ENCODE measurements at places on chromosomes 4 and X. TPM values are rescaled to one million over a fixed set of nuclear protein-coding genes. Genes with fewer than 3 reads are reported as not detected.

- DNase-seq = no peak
- H3K27me3 ChIP-seq = no peaks in the 10 kb centered on the region
- no peaks in the 10 kb centered on the region for H3K4me1 ChIP-seq
- H3K4me3 ChIP-seq = no peak overlapping the region
Observed at GRCh38 chrX:108312957-108313356, 125.3 kb downstream of the COL4A6 start.

GRCh38 chr4:52366621-52367020 is 292.5 kb downstream of the USP46 start:
- H3K27ac ChIP-seq = no peak overlapping the region
- H3K36me3 ChIP-seq = no peaks in the 10 kb centered on the region
- H3K4me3 ChIP-seq = no peak overlapping the region

- H3K27ac ChIP-seq = no peak overlapping the region
- DNase-seq = no peak
- H3K27me3 ChIP-seq = peaks cover 27% of the 10 kb centered on the region
- H3K4me1 ChIP-seq = peaks cover 12% of the 10 kb centered on the region
- H3K36me3 ChIP-seq = no peaks in the 10 kb centered on the region
- H3K4me3 ChIP-seq = no peak overlapping the region
Observed at GRCh38 chr4:53702334-53703266, 111.3 kb upstream of the LNX1 start.

- H3K27ac ChIP-seq = no peak overlapping the region
- DNase-seq = no peak
- no peak overlapping the region for H3K4me3 ChIP-seq
- H3K36me3 ChIP-seq = no peaks in the 10 kb centered on the region
- H3K4me1 ChIP-seq = peaks cover 40% of the 10 kb centered on the region
Observed at GRCh38 chr4:26330186-26330787, 9.5 kb downstream of the RBPJ start.

- peaks cover 1% of the 10 kb centered on the region for H3K36me3 ChIP-seq
- H3K4me3 ChIP-seq = peak overlapping the region; percentile 81
- no peaks in the 10 kb centered on the region for H3K27me3 ChIP-seq
- DNase-seq = peak; percentile 31
- H3K27ac ChIP-seq = peak overlapping the region; percentile 85
Observed at GRCh38 chr4:70703619-70704214, 15.4 kb downstream of the UTP3 start.

GRCh38 chr4:25865586-25865985 is 2.8 kb upstream of the SEL1L3 start:
- peaks cover 3% of the 10 kb centered on the region for H3K36me3 ChIP-seq
- no peak overlapping the region for H3K27ac ChIP-seq
- peaks cover 13% of the 10 kb centered on the region for H3K4me1 ChIP-seq
- no peaks in the 10 kb centered on the region for H3K27me3 ChIP-seq
- no peak overlapping the region for H3K4me3 ChIP-seq
- DNase-seq = no peak

DNA sequence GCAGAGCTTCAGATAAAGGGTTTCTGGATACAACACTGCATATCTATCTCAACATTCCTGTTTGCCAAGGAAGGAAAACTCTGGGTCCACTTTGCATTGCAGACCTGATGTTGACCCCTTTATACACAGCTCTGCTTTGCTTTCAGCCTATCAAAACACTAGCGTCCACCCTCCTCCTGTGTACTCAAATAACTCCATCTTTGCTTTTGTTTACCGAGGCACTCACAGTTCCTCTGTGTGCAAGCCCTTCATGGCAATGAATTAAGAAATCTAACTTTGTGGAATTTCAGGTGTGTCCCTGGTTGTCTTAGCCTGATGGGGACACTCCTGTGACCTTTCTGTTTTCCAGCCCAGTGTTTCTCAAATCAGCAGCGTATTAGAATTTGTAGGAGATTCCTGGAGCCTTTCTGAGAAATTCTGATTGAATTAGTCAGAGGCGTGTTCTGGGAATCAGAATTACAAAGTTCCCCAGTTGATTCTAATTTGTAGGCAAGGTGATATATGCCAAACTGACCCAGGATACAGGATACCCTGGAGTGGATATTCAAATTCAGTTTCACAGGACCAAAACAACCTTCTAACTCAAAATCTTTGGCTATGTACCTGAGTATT is 68.6 kb downstream of the DTHD1 start:
- H3K4me3 ChIP-seq = no peak overlapping the region
- no peak for DNase-seq
- H3K4me1 ChIP-seq = peaks cover 15% of the 10 kb centered on the region

DNA sequence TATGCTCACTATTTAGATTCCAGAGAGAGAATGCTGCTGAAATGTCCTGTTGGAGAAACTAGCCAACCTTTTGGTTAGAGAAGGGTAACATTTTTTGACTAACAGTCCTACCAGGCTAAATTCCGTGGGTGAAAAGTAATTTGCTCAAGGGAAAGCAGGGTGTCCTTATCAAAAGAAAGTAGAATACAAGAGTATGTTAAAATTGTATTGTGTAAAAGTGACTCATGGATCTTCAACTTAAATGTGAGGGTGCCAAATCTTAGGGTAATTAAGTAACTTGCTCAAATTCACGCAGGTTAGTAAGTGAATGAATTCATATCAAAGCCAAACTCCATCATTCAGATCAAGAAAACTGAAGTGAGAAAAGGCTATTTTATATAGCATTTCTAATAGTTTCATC is 81.7 kb downstream of the PCDH7 start:
- no peaks in the 10 kb centered on the region for H3K36me3 ChIP-seq
- no peaks in the 10 kb centered on the region for H3K4me1 ChIP-seq
- H3K27ac ChIP-seq = no peak overlapping the region

TRMT10A gene
- 9.2 TPM for total RNA-seq

GRCh38 chrX:121308276-121308805 is 260.9 kb downstream of the GLUD2 start:
- peak overlapping the region; percentile 77 for H3K27ac ChIP-seq
- H3K4me1 ChIP-seq = peaks cover 23% of the 10 kb centered on the region
- no peaks in the 10 kb centered on the region for H3K36me3 ChIP-seq
- H3K27me3 ChIP-seq = no peaks in the 10 kb centered on the region

ZXDA gene
- total RNA-seq = 2.4 TPM

NUP62CL gene
- 3.6 TPM for total RNA-seq

DNA sequence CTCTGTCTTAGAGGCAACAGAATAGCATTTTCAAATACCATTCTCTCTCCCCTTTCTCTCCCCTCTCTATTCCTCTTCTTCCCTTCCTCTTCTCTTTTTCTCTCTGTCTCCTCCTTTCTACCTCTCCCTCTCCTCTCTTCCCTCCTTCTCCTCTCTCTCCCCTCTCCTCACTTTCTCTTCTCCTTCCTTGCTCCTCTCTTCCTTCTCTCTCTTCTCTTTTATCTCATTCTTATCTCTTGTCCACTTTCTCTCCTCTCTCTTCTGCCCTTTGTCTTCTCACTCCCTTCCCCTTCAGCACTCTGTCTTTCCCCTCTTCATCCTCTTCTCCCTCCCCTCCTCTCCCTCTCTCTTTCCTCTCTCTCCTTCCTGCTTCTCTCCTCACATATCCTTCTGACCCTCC is 2265.8 kb upstream of the TENM3 start:
- no peak overlapping the region for H3K4me3 ChIP-seq
- no peaks in the 10 kb centered on the region for H3K36me3 ChIP-seq
- H3K4me1 ChIP-seq = no peaks in the 10 kb centered on the region

DNA sequence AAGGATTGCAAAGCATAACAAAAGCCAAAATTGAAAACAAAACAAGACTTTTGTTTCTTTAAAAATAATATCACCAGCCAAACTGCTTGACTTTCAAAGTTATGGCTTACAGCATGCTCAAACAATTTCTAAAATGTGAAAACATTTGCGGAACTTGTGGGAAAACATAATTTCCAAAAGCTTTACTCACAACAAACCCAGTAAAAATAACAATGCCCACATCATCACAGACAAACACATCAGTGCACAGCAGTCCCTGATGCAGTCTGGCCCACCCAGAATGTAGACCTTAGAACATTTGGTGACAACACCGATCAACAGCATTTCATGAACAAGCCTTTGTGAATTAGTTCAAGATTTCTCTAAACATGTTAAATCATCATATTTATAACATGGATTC is 98.9 kb downstream of the ARHGAP6 start:
- no peaks in the 10 kb centered on the region for H3K4me1 ChIP-seq
- no peaks in the 10 kb centered on the region for H3K36me3 ChIP-seq
- H3K27me3 ChIP-seq = no peaks in the 10 kb centered on the region

DIPK2B gene
- not detected for total RNA-seq

GRCh38 chr4:142467088-142467487 is 379.0 kb downstream of the INPP4B start:
- no peak for DNase-seq
- no peaks in the 10 kb centered on the region for H3K4me1 ChIP-seq
- no peak overlapping the region for H3K27ac ChIP-seq

GRCh38 chrX:154437971-154438893 is 1.3 kb downstream of the GDI1 start:
- peaks cover 2% of the 10 kb centered on the region for H3K36me3 ChIP-seq
- peaks cover 22% of the 10 kb centered on the region for H3K4me1 ChIP-seq
- H3K27ac ChIP-seq = peak overlapping the region; percentile 66
- H3K27me3 ChIP-seq = no peaks in the 10 kb centered on the region

GRCh38 chr4:8319731-8320385 is 50.3 kb downstream of the HTRA3 start:
- no peak overlapping the region for H3K4me3 ChIP-seq
- H3K4me1 ChIP-seq = no peaks in the 10 kb centered on the region
- H3K27ac ChIP-seq = no peak overlapping the region
- no peaks in the 10 kb centered on the region for H3K27me3 ChIP-seq
- DNase-seq = no peak
- no peaks in the 10 kb centered on the region for H3K36me3 ChIP-seq

DNA sequence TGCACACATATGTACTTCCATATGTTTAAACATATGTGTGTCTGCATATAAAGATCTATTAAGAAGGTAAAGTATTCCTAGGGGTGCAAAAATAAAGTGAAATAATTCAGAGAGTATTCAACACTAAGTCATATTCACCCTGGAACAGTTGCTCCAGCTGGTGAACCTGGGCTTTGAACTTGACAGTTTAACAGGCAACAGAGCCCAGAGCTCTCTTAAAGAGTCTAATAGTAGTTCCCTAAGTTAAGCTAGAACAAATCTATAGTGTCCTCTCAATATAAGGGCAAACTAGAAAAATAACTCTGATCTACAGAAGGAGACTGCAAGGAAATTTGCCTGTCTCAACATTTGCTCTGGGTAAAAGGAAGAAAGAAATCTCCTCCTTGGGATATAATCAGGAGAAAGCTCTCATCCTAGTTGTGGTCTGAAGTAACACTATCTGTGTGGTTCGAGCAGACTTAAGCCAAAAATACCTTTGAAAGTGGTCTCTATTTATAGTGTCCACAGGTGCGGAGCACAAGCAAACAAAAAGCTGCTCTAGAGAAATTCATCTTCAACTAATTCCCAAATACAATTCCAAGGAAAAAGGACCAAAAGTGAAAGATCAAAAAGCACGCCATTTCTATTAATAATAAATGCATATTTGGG is 29.9 kb downstream of the VEGFC start:
- H3K4me1 ChIP-seq = no peaks in the 10 kb centered on the region
- no peak for DNase-seq
- no peak overlapping the region for H3K27ac ChIP-seq
- no peaks in the 10 kb centered on the region for H3K27me3 ChIP-seq
- no peak overlapping the region for H3K4me3 ChIP-seq
- no peaks in the 10 kb centered on the region for H3K36me3 ChIP-seq

GRCh38 chr4:76307660-76308014 is 1.1 kb downstream of the STBD1 start:
- no peak overlapping the region for H3K27ac ChIP-seq
- H3K27me3 ChIP-seq = peaks cover 4% of the 10 kb centered on the region
- no peaks in the 10 kb centered on the region for H3K36me3 ChIP-seq
- DNase-seq = no peak

- H3K36me3 ChIP-seq = no peaks in the 10 kb centered on the region
- no peak overlapping the region for H3K27ac ChIP-seq
- H3K4me3 ChIP-seq = no peak overlapping the region
- no peak for DNase-seq
- H3K4me1 ChIP-seq = no peaks in the 10 kb centered on the region
Observed at GRCh38 chrX:34849371-34849770, 93.2 kb upstream of the FAM47B start.

CCDC120 gene
- 2.1 TPM for total RNA-seq

- DNase-seq = no peak
- no peaks in the 10 kb centered on the region for H3K36me3 ChIP-seq
- H3K4me3 ChIP-seq = no peak overlapping the region
- no peaks in the 10 kb centered on the region for H3K4me1 ChIP-seq
- H3K27ac ChIP-seq = no peak overlapping the region
- no peaks in the 10 kb centered on the region for H3K27me3 ChIP-seq
Observed at GRCh38 chrX:96474741-96475125, 209.9 kb upstream of the DIAPH2 start.

Data from activated naive CD4-positive, alpha-beta T cell treated with anti-CD3 and anti-CD28 coated beads for 36 hours (primary cell).